Dermis blood vessel endothelial cell (primary cell): ENCODE measurements at places on chromosomes 11 and 22. TPM values are rescaled to one million over a fixed set of nuclear protein-coding genes. Genes with fewer than 3 reads are reported as not detected.

Gene DDI1
- not detected in 2 replicates for total RNA-seq

DNA sequence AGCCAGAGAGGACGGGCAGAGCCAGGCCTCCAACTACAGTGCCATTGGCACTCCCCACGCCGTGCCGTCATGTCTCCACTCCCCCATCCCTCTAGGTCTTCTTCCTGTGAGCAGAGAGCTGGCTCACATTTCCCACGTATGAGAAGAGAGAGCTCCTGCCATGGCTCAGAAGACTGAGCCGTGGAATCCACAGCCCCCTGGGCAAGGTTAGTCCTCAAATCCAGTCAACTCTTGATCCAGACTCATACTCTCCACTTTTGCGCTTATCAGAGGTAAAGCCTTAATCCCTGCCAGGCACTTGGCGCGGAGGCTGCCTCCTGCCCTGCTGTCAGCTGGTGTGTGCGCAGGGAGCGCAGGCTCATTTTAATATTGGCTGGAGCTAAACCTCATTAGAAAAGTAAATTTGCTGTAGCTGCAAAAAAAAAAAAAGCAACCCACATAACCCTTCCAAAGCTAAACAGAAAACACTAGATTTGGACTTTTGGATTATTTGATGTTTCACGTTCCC, 4.7 kb downstream of the B3GAT1 start:
- DNase-seq = no peak

Gene DEFB131B
- total RNA-seq = not detected in 2 replicates

DNA sequence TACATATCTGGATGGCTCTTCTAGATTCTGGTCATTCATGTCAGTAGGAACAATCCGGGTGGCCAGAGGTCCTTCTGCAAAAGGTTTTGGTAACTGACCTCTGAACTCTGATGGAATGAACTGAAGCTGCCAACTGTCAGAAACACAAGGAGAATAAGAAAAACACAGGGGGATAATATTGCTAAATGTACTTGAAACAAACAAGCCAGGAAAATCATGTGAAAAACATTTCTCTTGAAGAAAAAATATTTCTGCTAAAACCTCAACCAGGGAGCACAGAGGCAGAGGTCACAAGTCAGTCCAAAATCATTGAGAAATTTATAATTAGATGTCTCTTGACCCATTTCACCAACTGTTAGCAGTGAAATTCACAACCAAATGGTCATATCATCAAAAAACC, 35.2 kb downstream of the ALG9 start:
- no peak for DNase-seq

DNA sequence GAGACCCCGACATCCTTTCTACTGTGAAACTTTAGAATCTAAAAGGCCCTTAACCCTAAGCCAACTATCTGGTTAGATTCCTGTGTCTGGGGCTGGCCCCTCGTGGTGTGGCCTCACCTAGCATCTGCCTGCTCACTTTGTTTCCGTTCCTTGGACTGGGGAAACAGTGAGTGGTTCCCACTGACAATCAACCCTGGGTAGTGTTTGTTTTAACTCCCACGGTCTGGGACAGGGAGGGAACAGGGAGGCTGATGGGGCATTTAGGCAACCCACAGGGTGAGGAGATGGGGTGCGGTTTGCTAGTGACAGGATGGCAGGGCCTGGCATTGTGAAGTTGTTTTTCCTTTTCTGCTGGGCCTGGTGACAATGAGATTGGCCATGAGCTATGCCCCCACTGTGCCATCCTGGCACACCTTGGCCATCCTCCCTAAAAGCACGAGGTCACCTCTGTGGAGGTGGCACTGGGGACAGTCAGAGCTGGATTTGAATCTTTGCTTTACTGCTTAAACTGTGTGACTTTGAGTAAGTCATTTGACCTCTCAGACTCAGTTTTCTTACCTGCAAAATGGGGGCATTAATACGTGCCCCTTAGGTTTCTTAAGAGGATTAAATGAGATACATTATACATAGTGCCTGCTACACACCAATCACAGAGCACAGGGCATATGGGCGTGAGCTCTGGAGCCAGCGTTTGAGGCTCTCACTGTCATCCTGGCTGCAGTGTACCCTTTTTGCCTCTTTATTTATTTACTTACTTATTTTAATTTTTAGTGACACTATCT, 31.4 kb downstream of the CHRDL2 start:
- DNase-seq = no peak

Gene ZP1
- total RNA-seq = not detected in 2 replicates

Gene ALKBH3
- 27.4 and 40.0 TPM in 2 replicates for total RNA-seq

GRCh38 chr11:74157169-74157568, 13.6 kb downstream of the C2CD3 start:
- DNase-seq = no peak

GRCh38 chr11:118313242-118313641, 8.7 kb downstream of the CD3E start:
- no peak for DNase-seq

- DNase-seq = peak; percentile 59
These were observed 8.0 kb downstream of the TUBGCP6 start for GRCh38 chr22:50236731-50237409.

DNA sequence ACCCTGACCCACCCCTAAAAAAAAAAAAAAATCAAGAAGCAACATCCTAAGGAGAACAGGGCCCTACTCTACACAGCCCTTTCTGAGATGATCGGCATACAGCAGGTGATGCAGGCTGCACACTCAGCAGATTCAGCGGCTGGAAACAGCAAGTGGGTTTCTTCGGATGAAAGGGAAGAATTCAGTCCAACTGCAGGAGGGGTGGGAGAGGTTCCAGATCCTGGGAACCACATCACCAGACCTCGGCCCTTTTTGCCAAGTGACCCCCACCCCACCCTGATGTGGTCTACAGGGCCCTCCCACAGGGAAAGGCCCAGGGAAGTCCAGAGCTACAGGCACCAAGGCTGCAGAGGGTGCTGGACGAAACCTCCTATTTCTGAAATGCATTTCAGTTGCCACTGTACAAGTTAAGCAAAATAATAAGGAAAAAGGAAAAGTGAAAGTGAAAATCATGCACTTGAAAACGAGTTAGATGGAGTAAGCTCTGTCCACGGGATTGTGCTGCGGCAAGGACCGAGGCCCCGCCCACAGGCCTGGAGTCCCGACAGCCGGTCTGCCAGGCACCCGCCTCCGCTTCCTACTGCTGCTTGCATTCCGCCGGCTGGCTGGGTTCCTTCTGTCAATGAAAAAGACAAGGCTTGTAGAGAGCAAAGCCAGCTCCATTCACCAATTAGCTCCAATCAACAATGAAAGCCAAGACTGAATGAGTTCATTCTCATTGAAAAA, 16.0 kb upstream of the PHLDA2 start:
- peak; percentile 89 for DNase-seq

DNA sequence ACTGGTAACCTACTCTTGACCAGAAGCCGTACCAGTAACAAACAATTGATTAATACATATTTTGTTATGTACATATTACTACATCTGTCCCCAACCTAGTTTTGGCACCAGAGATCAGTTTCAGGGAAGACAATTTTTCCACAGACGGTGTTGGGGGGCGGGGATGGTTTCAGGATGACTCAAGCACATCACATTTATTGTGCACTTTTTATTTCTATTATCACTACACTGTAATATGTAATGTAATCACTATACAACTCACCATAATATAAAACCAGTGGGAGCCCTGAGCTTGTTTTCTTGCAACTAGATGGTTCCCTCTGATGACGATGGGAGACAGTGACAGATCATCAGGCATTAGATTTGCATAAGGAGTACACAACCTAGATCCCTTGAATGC, 15.5 kb downstream of the DGCR8 start:
- DNase-seq = no peak

DNA sequence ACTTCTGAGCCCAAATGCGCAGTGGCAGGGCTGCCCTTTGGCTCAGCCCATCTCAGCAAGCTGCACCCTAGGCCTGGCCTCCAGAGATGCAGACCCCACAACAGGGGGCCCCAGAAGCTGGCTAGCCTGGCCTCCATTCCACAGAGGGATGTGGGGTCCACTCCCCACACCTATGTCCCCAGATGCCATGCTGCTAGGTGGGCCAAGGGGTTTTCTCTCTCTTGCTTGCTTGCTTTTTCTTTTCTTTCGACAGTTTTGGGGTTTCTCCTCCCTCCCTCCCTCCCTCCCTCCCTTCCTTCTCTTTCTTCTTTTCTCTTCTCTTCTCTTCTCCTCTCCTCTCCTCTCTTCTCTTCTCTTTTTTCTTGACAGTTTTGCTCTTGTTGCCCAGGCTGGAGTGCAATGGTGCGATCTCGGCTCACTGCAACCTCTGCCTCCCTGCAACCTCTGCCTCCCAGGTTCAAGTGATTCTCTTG, 9.6 kb downstream of the SCARF2 start:
- DNase-seq = no peak

DNA sequence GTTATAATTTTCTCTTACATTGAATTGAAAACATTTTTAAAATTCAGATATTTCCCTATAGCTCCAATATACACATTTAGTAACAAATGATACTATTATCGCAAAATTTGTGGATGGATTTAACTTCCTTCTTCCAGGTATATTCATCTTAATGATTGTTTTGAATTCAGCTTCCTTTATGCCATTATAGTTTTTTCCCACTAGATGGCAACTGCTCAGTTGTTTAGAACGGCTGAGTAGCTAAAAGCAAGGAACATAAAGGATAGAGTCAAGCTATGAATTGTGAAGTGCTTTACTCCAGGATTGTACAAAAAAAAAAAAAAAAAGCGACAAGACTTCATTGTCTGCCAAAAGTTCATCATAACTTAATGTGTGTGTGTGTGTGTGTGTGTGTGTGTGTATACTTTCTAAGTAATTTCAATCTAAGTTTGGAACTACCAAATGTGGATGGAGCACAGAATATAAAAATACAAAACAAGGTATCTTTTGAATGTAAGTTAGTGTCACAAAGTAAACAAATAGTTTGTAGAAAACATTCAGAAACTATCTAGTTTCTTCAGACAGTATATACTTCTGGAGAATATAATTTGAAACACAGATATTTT, 846.4 kb downstream of the DLG2 start:
- no peak for DNase-seq

DNA sequence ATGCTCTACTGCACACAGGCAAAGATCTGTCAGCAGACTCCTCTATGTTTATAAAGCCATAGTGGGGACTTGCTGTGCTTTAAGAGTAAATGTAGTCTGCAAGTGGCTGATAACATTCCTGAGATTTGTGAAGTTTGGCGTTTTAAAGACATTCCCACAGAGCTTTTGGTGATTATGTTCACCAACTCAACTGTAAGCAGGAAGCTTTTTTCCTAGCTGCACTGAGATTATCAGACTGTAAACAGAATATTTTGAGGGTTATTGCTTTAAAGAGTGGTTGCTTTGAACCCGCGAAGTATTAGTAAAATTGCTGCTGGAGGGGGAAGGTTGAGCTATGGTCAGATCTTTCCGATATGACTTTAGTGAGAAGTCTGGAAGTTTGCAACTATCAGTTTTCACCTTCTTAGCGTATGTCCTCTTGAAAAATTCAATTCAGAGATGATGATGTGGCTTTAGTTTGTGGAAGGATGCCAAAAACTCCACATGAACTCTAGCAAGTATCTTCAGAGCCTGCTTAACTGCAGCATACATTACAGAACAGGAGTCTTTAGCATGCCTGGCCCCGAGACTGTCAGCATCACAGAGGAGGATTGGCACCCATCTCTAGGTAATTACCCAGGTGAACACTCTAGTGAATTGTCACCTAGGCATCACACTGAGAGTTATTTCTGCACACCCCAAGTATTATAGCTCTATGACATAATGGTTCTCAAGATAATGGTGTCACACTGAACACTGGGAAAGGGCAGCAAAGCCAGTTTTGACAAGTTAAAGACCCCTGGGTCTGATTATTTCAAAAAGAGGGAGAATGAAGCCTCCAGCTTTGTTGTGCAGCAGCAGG, 89.9 kb downstream of the MTNR1B start:
- no peak for DNase-seq

GRCh38 chr22:49355211-49355920, 472.3 kb downstream of the BRD1 start:
- no peak for DNase-seq

- DNase-seq = no peak
These were observed 4.6 kb upstream of the CD6 start for GRCh38 chr11:60966890-60967289.
